Astrocyte (in vitro differentiated cells and primary cell): ENCODE measurements at places on chromosomes 6 and 20. TPM values are rescaled to one million over a fixed set of nuclear protein-coding genes. Genes with fewer than 3 reads are reported as not detected.

DNA sequence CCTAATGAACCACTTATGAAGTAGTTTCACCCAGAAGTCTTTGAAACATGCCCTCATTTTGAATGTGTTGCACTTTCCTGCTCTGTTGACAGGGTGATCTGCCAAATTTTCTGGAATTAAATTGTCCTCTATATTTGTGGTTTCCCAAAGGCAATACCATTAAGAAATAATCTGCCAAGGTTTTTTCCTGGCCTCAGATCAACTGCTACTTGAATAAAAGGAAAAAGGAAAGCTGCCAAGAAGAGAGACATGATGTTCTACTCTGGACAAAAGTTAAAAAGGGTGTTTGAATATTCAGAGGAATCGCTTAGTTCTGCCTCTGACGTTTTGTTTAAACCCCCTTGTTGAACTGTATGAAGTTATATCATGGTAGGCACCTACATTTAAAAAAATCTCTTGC is 37.4 kb upstream of the ARMH2 start:
- no peaks in the 10 kb centered on the region for H3K36me3 ChIP-seq
- H3K27ac ChIP-seq = no peak overlapping the region
- peak; percentile 41 for DNase-seq
- H3K4me3 ChIP-seq = no peak overlapping the region
- no peaks in the 10 kb centered on the region for H3K27me3 ChIP-seq
- H3K4me1 ChIP-seq = no peaks in the 10 kb centered on the region

DNA sequence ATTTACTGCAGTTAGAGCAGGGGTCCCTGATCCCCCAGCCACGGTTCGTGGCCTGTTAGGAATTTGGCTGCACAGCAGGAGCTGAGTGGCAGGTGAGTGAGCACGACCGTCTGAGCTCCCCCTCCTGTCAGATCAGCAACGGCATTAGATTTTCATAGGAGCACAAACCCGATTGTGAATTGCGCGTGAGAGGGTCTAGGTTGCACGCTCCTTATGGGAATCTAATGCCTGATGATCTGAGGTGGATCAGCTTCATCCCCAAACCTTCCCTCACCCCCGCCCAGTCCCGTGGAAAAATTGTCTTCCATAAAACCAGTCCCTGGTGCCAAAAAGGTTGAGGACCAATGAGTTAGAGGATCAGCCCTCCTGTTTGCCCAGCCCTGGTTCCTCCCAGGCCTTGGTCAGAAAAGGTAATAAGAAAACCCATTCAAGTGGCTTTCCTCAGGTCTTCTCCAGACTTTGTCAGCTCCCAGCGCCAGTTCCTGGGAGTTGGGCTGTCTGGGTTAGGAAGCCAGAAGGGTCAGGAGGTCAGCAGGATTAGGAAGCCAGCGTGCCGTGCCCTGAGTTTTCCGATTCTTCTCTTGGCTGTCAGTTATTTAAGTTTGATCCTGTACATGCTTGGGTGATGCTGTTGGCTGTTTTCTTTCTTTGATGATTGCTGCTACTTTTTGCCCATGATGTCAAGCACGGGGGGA is 139.9 kb upstream of the PMEPA1 start:
- H3K4me3 ChIP-seq = no peak overlapping the region
- no peak overlapping the region for H3K27ac ChIP-seq
- DNase-seq = no peak
- H3K27me3 ChIP-seq = peaks cover 7% of the 10 kb centered on the region
- no peaks in the 10 kb centered on the region for H3K36me3 ChIP-seq

GRCh38 chr20:45052698-45053429 is 48.1 kb downstream of the KCNS1 start:
- peaks cover 16% of the 10 kb centered on the region for H3K4me1 ChIP-seq
- H3K27ac ChIP-seq = peak overlapping the region; percentile 48
- no peak overlapping the region for H3K4me3 ChIP-seq
- DNase-seq = peak; percentile 96

DNA sequence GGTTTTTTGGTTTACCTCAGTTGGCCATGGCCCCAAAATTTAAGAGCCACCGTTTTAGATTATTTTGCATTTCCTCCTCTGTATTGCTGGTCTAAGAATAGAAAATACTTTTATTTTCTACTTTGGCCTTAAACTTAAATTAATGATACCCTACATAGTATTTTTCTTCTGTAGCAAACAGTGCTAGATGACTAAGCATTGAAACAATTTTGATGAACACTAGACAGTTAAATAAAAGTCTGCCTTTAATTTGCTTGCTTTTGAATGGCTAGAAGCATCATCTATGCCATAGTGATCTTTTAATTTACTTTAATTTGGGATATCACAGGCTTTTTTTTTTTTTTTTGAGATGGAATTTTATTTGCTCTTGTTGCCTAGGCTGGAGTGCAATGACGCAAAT is 106.4 kb downstream of the CD109 start:
- H3K36me3 ChIP-seq = no peaks in the 10 kb centered on the region
- no peak overlapping the region for H3K27ac ChIP-seq
- no peak overlapping the region for H3K4me3 ChIP-seq
- peak; percentile 27 for DNase-seq
- H3K27me3 ChIP-seq = no peaks in the 10 kb centered on the region

DNA sequence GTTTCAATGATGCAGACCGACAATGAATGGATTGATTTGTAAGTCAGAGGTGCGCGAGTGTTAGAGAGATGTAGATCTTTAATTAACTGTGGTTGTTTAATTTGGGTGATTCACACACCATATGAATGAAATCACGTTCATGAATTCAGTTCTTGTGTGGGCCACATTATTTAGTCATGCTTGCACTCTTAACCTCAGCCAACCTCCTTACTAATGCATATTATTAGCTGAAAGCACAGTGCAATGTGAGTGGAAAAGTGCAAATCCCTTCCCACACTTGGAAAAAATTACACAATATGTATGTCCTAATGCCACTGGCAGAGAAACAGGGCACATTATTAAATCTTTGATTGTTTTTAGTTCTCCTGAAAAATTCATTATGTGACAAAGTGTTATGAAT is 512.5 kb downstream of the BCKDHB start:
- peak; percentile 71 for DNase-seq
- peaks cover 5% of the 10 kb centered on the region for H3K4me1 ChIP-seq
- no peak overlapping the region for H3K4me3 ChIP-seq
- H3K36me3 ChIP-seq = no peaks in the 10 kb centered on the region

DNA sequence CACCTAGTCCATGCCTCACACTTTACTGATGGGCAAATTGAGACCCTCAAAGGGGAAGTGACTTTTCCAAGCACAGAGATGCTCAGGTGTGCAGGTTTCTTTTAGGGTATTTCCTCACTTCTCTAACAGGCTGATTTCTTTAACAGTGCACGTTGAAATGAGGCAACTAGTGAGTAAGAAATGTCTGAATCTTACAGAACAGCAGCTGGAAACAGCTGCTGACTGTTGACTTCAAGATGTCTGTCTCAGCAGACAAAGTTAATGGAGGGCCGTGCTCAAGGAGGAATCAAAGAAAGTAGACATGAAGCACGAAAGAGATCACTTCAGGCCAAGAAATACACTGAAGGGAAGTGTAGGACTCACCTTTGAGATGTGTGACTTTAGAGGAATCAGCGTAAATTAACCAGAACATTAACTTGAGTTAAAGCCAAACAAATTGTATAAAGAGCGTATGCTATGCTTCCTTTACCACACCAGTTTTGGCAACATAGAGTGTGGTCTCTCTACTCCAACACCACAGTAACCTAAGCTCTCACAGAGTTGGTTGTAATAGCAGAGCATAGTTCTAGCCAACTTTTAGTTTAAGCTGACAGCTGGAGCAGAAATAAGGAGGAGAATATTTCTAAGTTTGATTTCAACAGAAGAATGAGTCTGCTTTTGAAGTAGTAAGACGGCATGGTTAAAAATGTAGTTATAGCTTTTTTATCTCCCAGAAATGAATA is 60.9 kb downstream of the SAMD3 start:
- H3K4me1 ChIP-seq = no peaks in the 10 kb centered on the region
- no peaks in the 10 kb centered on the region for H3K27me3 ChIP-seq
- no peak overlapping the region for H3K27ac ChIP-seq
- peak; percentile 80 for DNase-seq

DNA sequence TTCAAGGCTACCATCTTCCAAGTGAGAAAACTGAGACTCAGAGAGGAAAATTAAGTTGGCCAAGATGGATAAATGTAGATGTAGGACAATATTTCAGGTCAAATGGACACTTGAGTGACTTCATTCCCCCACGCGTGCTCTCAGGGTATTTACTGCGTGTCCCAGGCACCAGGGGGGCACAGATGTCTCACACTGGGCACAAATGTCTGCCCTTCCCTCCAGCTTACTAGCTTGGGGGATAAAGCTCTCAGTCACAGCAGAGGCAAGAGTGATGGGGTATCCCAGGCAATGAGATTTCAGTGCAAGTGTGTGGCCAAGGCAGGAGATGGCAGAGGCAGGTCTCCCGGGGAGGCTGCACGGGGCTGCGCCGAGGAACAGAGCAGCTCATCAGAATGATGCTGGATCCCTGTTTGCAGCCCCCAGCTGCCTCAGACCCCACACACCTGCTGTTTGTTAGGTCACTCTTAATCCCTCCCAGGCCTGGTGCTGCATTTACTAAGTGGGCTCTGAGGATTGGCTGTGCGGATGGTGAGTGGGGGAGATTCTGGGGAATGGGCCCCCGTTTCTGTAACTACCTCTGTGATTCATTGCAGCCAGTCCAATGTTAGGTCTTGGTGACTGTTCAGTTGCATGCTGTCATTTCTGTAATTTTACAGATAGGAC is 44.1 kb downstream of the PTK7 start:
- DNase-seq = no peak
- H3K27me3 ChIP-seq = no peaks in the 10 kb centered on the region
- peak overlapping the region; percentile 100 for H3K27ac ChIP-seq
- peaks cover 76% of the 10 kb centered on the region for H3K4me1 ChIP-seq

GRCh38 chr6:21847711-21848480 is 254.3 kb downstream of the SOX4 start:
- peaks cover 4% of the 10 kb centered on the region for H3K4me1 ChIP-seq
- no peaks in the 10 kb centered on the region for H3K27me3 ChIP-seq
- no peak for DNase-seq
- no peaks in the 10 kb centered on the region for H3K36me3 ChIP-seq
- H3K27ac ChIP-seq = no peak overlapping the region
- no peak overlapping the region for H3K4me3 ChIP-seq

- H3K36me3 ChIP-seq = no peaks in the 10 kb centered on the region
- H3K4me3 ChIP-seq = no peak overlapping the region
- no peak for DNase-seq
- no peak overlapping the region for H3K27ac ChIP-seq
- no peaks in the 10 kb centered on the region for H3K27me3 ChIP-seq
Observed at GRCh38 chr6:34672657-34673043, 23.9 kb downstream of the ILRUN start.

- peaks cover 47% of the 10 kb centered on the region for H3K27me3 ChIP-seq
- no peak overlapping the region for H3K4me3 ChIP-seq
- H3K27ac ChIP-seq = no peak overlapping the region
- no peaks in the 10 kb centered on the region for H3K36me3 ChIP-seq
- no peaks in the 10 kb centered on the region for H3K4me1 ChIP-seq
- DNase-seq = no peak
Observed at GRCh38 chr20:611047-611842, 1.1 kb upstream of the TCF15 start.

GRCh38 chr20:1817577-1818211 is 77.5 kb upstream of the SIRPA start:
- no peaks in the 10 kb centered on the region for H3K27me3 ChIP-seq
- H3K27ac ChIP-seq = no peak overlapping the region
- H3K4me1 ChIP-seq = peaks cover 40% of the 10 kb centered on the region
- H3K36me3 ChIP-seq = no peaks in the 10 kb centered on the region
- DNase-seq = no peak

DNA sequence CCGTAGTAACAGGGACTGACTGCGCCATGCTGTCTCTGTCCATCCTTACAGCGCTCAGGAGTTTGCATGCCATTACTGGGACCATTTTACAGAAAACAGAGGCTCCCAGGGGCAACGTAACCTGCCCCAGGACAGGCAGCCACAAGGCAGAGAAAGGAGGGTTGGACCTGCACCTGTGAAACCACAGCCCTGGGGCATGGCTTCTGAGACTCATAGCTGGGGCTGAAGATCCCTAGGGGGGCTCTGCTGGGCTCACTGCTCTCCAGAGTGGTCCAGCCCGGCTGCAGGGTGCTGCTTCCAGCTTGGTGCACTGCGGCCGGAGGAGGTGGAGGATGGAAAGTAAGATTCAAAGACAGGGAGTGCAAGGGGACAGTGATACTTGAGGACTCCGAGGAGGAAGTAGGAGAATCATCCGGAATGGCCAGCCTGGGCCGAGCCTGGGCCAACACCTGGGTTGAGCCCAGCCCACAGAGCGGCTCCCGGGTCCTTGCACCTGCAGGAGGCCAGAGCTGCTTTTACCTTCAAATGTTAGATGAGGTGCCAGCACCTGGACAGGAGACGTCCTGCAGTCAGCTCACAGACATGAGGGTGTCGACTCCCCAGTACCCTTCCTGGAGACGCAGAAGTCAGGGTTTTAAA is 183.2 kb downstream of the CDH4 start:
- peaks cover 43% of the 10 kb centered on the region for H3K4me1 ChIP-seq
- no peak overlapping the region for H3K4me3 ChIP-seq
- no peaks in the 10 kb centered on the region for H3K36me3 ChIP-seq
- no peak for DNase-seq
- no peak overlapping the region for H3K27ac ChIP-seq

GRCh38 chr6:17130786-17131185 is 28.9 kb downstream of the STMND1 start:
- H3K27me3 ChIP-seq = peaks cover 3% of the 10 kb centered on the region
- H3K4me1 ChIP-seq = no peaks in the 10 kb centered on the region
- no peak overlapping the region for H3K4me3 ChIP-seq
- peak; percentile 19 for DNase-seq
- H3K36me3 ChIP-seq = no peaks in the 10 kb centered on the region
- no peak overlapping the region for H3K27ac ChIP-seq

- H3K27me3 ChIP-seq = no peaks in the 10 kb centered on the region
- no peak overlapping the region for H3K27ac ChIP-seq
- H3K4me1 ChIP-seq = no peaks in the 10 kb centered on the region
- no peak overlapping the region for H3K4me3 ChIP-seq
- DNase-seq = no peak
- no peaks in the 10 kb centered on the region for H3K36me3 ChIP-seq
Observed at GRCh38 chr6:156601152-156602065, 175.8 kb upstream of the ARID1B start.

KIAA0408 gene
- 17.5 and 19.6 TPM in 2 replicates for total RNA-seq

NHLRC1 gene
- total RNA-seq = 0.29 TPM in 1 of 2 replicates, not detected in the other

KATNA1 gene
- total RNA-seq = 13.7 and 14.3 TPM in 2 replicates

MYBL2 gene
- total RNA-seq = 3.0 and 6.2 TPM in 2 replicates

C20orf202 gene
- total RNA-seq = not detected in 2 replicates
